ENCODE measurements at places on chromosomes 1 and 21. TPM values are rescaled to one million over a fixed set of nuclear protein-coding genes. Genes with fewer than 3 reads are reported as not detected.
A peak's percentile ranks its signal among the peaks of the same experiment; 100 is the strongest.

The PRKCZ gene
- total RNA-seq = 4.8 TPM

DNA sequence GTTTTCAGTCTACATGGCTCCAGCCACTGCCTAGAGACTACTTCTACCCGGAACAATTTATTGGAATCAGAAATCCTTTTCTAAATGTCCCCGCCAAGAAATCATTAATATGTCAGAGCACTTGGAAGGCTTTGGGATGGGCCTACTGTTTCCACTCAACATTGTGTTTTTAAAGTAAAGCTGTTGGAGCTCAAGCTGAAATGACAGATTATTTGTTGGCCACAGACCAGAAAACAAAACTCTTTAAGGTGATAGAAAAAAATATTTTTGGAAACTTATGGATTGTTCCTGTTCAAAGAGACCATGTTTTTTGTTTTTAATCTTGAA is 496 bp downstream of the VPS45 start:
- H3K27me3 ChIP-seq = no peaks in the 10 kb centered on the region
- no peak for DNase-seq
- H3K36me3 ChIP-seq = peaks cover 18% of the 10 kb centered on the region
- H3K4me3 ChIP-seq = peak overlapping the region; percentile 73
- H3K4me1 ChIP-seq = peaks cover 46% of the 10 kb centered on the region

The FCRL2 gene
- not detected for total RNA-seq

- DNase-seq = no peak
Observed at GRCh38 chr1:34427170-34427569, 250.5 kb downstream of the C1orf94 start.

DNA sequence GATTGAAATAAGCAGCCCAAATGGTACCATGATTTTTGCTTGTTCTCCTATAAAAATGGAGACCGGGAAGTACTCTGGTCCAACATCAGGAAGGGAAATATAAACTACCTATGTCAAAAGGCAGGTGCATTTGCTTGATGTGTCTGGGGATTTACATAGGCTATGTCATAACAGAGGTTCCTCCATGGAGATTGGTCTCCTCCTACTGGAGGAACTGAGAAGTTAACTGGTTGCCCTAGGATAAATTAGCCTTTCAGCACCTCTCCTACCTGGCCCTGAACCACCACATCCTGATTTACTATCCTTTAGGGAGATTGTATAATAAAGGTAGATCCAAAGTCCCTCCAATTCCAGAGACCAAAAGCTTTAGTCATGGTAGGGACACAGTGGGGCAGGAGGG is 1109.3 kb upstream of the B3GALT2 start:
- no peaks in the 10 kb centered on the region for H3K4me1 ChIP-seq
- no peaks in the 10 kb centered on the region for H3K27me3 ChIP-seq
- H3K36me3 ChIP-seq = no peaks in the 10 kb centered on the region
- no peak overlapping the region for H3K4me3 ChIP-seq

- H3K4me1 ChIP-seq = peaks cover 39% of the 10 kb centered on the region
- no peaks in the 10 kb centered on the region for H3K27me3 ChIP-seq
- H3K27ac ChIP-seq = no peak overlapping the region
- H3K36me3 ChIP-seq = no peaks in the 10 kb centered on the region
- DNase-seq = no peak
Observed at GRCh38 chr1:26690576-26691031, 5.2 kb upstream of the ARID1A start.

The PGLYRP4 gene
- not detected for total RNA-seq

DNA sequence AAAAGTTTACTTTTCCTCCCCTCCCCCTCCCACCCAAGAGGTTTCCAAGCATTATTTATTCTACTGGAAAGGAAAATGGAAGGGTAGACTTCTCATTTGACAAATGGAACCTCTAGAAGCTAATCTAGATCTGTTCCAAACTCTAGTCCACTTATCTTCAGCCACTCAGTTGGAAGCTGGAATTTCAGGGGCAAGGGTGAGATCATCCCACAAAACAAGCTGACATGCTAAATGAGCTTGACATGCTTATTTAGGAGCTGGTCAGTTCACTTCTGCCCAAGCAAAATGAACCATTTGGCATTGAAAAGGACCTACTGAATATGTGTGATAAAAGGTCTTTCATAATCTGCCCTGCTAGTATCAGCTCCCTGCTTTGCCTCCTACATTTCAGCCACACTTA is 5.0 kb downstream of the LRRC41 start:
- peak overlapping the region; percentile 57 for H3K27ac ChIP-seq
- H3K4me3 ChIP-seq = no peak overlapping the region
- H3K36me3 ChIP-seq = peaks cover 38% of the 10 kb centered on the region
- peaks cover 33% of the 10 kb centered on the region for H3K4me1 ChIP-seq
- no peaks in the 10 kb centered on the region for H3K27me3 ChIP-seq

DNA sequence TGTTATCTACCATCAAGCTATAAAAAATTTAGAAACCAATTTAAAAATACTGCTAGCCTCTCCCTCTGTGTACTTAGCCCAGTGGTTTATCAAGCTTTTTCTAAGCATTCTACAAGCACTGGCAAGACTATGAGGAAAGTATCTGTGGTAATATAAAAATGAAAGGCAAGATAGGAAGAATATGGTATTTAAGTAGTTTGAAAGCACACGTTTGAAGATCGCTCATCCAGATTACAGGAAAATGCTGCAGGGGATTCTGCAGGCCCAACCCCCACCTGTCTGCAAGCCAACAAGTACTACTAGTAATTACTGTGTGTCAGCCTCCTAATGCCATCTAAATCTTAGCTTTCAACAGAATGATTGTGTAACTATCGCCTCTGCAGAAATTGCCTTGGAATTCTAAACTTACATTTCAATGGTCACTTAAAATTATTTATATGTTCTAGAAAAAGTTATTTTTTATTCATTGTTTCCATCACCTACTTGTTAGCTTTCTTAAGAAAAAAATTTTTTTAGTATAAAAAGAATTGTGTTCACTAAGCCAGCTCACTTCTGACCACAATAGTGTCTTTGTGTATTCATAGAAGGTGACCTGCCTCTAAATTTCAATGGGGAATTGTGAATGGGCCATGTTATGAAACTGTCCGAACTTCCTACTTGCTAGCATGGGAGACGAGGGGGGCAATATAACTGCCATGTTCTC is 8.5 kb downstream of the ERRFI1 start:
- peak overlapping the region; percentile 24 for H3K4me3 ChIP-seq
- no peaks in the 10 kb centered on the region for H3K27me3 ChIP-seq
- peak overlapping the region; percentile 90 for H3K27ac ChIP-seq
- H3K4me1 ChIP-seq = peaks cover 99% of the 10 kb centered on the region

DNA sequence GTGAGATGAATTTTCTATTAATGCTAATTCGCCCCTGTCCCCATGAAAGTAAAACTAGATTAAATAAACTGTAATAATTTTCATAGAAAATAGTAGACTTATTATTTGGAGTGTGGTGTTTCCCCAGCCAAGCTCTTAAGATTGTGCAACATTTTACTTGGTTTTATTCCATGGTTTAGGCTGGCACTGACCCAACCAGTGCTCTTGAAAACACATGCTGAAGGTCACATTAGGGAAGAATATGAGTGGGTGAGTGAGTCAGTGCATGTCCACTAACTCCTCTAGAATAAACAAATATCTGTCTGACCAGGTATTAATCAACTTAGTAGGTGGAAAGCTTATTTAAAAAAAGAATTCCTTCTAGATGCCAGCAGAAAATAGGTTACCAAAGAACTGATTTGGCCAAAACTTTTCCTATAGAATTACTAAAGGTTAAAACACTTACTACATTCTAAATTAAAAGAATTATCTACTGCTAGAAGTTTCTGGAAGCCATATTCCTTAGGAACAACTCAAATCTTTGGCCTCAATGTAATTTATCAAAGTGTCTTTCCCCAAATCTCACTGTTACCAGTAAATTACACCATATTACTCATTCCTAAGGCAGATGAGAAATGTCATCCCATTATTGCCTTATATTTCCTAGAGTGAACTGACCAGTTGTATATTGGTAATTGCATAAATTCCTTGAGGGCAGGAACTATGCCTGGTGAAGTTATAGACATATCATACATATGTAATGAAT is 89.7 kb upstream of the RGS1 start:
- peak overlapping the region; percentile 85 for H3K27ac ChIP-seq
- H3K36me3 ChIP-seq = no peaks in the 10 kb centered on the region
- H3K4me1 ChIP-seq = peaks cover 39% of the 10 kb centered on the region
- no peaks in the 10 kb centered on the region for H3K27me3 ChIP-seq
- DNase-seq = peak; percentile 96
- H3K4me3 ChIP-seq = no peak overlapping the region

DNA sequence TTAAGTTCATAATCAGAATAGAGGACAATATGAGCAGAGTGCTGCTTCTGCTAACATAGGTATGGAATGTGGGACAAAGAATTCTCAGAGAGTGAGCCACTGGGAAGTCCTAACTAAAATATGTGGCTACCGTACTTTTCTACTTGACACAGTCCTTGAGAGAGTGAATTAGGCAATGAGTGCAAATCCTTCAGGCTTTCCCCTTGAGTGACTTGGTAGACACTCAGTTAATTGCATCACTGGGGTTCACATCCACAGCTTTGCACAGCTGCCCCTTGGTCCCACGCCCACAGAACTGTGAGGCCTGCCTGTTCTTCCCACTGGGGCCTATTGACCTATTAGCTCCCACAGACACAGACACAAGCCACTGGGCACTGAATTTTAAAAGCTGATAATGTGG is 40.5 kb upstream of the PAXBP1 start:
- H3K36me3 ChIP-seq = no peaks in the 10 kb centered on the region
- H3K27ac ChIP-seq = no peak overlapping the region
- peaks cover 27% of the 10 kb centered on the region for H3K4me1 ChIP-seq
- DNase-seq = peak; percentile 91
- no peak overlapping the region for H3K4me3 ChIP-seq
- H3K27me3 ChIP-seq = no peaks in the 10 kb centered on the region

DNA sequence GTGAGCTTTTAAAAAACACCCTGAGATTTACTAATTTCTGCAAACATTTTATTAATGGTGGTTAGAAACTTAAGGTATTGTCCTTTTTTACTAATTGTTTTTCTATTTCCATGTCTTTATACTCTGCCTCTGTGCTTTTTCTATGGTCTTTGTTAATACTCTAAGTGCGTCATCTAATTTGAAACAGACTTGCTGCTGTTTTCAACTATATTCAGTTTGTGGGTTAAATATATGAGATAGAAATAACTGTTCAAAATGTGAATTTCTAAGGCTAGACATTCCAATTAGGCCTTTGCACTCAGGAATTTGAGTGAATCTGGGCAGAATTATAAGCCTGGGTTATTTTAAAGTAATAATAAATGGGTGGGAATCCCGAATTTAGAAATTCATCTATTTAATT is 82.4 kb upstream of the COL11A1 start:
- DNase-seq = no peak
- no peak overlapping the region for H3K27ac ChIP-seq
- no peak overlapping the region for H3K4me3 ChIP-seq
- H3K4me1 ChIP-seq = no peaks in the 10 kb centered on the region

Data from esophagus muscularis mucosa (tissue), 4 donors.